ENCODE measurements at places on chromosomes 12 and 14. TPM values are rescaled to one million over a fixed set of nuclear protein-coding genes. Genes with fewer than 3 reads are reported as not detected.
A peak's percentile ranks its signal among the peaks of the same experiment; 100 is the strongest.

- no peak for DNase-seq
Measured at GRCh38 chr14:34072401-34072800, 121.5 kb upstream of the EGLN3 start.

FSCB gene
- not detected for total RNA-seq

GRCh38 chr14:56891226-56891625, 80.9 kb upstream of the OTX2 start:
- DNase-seq = peak; percentile 11

DNA sequence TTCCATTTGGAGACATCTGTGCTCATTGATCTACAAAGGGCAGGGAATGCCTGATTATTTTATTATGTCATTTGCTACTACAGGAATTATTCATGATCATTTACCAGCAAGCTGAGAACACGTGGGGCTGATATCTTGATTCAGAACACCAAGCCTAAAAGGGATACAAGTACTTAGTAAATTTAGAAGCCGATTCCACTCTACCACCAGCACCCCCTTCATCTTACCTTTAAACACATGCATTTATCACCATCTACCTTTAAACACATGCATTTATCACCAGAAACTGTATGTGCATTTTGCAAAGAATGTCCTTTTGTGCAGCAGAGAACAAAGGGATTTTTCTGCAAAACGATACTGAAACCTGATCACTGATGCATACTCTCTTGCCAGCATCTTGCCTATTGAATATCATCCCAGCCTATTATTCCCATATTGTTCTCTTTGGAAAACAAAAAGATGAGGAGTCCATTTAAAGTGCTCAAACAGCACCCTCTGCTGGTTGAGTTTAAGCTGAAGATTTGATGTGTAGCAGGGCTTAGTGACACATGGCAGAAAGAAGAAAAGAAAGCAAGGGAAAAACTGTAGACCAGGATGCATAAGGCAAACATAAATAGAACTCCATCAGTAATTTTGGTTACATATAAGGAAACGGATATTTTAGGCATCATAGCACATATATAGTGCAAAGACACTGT, 132.6 kb upstream of the PLEKHG7 start:
- DNase-seq = peak; percentile 94

SERPINA5 gene
- total RNA-seq = 0.32 TPM

GRCh38 chr14:23349156-23349845, 3.4 kb downstream of the SLC22A17 start:
- no peak for DNase-seq

DNA sequence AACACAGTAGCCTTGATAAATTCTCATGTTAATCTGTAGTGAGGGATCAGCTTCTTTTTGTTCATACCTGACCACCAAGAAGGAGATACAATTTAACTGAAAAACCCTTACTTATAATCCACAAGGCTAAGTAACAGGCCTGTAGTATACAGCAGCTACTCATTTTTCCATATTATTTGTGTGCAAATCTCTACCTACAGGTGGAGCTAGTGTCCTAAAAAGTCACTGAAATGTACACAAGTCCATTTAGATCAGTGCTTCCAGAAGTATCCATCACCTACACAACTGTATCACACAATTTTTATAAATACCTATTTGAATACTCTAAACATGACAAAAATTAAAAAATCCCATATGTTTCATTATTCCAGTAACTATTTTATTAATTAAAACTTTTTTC, 173.2 kb downstream of the SLC35F4 start:
- peak; percentile 69 for DNase-seq

KRT2 gene
- total RNA-seq = not detected

DNA sequence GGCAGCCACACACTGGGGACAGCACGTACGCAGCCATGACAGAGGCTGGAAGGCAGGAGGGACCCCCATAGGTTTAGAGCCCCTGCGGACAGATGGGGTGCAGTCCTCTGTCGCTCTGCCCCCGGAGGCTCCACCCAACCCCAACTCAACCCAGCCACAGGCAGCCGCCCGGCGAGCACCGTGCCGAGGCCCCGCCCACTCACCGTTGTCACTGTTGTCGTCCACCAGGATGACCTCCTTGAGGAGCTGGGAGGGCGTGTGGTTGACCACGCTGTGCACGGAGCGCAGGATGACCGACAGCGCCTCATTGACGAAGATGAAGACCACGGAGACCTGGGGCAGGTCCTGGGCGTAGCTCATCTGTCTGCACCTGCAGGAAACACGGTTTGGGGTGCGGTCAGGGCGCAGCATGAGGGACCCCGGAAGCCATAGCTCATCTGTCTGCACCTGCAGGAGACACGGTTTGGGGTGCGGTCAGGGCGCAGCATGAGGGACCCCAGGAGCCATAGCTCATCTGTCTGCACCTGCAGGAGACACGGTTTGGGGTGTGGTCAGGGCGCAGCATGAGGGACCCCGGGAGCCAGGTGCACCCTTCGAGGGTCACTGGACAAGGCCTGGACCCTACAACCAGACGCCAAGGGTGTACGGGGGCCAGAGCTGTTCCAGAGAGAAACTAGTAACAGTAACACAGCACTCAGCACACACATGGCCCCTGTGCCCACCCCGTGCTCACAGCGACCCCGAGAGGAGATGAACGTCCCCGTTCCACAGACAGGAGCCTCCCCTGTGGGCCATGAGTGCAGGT, 66.9 kb downstream of the GALNT9 start:
- no peak for DNase-seq

DNA sequence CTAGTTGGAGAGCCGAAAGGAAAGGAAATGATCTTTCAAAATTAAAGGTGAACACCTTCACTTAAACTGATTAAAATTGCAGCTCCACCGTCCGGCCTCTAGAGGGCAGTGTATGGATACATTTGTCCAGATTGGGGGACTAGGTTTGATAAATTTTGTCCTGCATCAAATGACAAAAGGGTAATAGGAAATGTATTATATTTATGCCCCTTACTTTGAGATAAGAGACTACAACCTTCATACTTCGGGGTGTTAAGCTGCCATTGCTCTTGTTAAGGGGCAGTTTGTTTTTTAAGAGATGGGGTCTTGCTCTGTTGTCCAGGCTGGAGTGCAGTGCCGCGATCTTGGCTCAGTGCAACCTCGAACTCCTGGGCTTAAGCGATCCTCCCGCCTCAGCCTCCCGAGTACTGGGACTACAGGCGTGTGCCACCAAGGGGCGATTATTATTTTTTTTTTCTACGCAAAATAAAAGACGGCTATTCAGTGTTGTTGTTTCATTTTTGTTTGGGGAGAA, 818 bp upstream of the SUOX start:
- DNase-seq = peak; percentile 75

DNA sequence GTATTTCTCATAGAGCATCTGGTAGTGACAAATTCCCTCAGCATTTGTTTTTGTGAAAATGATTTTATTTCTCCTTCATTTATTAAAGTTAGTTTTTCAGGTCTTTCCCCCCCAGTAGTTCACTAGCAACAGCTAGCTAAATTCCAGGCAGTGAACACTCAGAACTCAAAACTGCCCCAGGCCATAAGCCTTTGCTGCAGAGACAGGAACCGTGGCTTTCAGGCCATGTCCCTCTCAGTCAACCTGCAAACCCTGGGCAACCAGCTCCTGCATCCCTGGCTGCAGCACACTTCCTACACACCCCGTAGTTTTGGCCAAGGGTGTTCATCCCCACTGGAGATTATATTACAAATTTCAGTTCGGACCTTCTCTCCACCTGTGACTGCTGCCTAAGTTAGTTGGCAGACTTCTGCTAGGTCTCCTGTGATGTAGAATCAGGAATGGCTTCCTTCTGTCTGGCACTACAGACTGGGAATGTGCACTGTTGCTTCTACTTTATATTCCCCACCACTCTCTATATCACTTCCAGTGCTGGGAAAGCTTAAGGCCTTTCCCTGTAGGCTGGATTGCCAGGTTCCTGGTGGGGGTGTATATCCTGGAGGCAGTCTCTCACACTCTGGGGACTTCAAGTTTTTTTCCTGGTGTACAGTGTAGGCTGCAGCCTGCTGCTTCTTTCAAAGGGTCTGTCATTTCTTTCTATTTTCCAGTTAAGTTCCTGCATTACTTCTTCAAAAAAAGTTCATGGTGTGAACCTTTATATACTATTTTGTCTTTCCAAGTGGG, 924.4 kb upstream of the LRFN5 start:
- DNase-seq = no peak

TAS2R7 gene
- total RNA-seq = not detected

PXN gene
- 22.0 TPM for total RNA-seq
